Stimulated activated CD8-positive, alpha-beta memory T cell treated with anti-CD3 and anti-CD28 coated beads, Interleukin-4, amount 100 ng/mL, for 1 hour (primary cell): ENCODE measurements at places on chromosomes 6 and 20.

DNA sequence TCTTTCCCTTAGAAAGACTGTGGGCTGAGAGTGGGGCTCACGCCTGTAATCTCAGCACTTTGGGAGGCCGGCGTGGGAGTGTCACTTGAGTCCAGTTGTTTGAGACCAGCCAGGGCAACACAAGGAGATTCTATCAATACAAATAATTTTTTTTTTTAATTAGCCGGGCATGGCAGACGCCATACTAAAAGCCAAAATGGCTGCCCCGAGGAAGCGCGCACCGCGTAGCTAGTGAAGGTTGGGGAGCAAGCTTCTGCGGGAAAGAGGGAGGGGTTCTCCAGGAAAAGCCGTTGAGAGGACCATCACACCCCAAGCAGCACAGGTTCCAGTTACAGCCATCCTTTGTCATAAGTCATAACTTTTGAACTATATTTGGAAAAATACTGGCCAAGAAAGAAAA, 21.3 kb upstream of the PNRC1 start:
- DNase-seq, result no peak

DNA sequence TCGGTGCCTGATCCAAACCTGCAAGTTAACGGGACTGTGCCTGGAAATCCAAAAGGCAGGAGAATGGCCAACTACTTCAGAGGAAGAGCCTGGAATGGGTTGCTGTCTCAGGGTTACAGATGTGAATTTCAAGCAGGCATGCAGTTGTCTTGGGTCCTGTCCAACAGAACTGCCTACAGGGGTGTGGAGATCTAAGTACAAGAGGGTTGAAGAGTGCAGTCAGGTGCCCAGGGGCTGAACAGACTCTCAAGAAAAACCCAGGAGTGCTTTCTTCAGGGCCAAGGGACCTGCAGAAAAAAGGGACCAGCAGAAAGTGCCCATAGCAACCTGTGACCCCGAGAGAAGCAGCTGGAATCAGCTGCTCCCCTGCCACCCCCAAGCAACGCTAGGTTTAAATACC, 71.0 kb downstream of the PREP start:
- DNase-seq, result no peak

- DNase-seq, result no peak
Observed at GRCh38 chr6:27777614-27778355, 134.4 kb downstream of the OR2B2 start.

GRCh38 chr6:33505548-33506370, 51.4 kb downstream of the ZBTB9 start:
- DNase-seq, result no peak

GRCh38 chr20:56426026-56426425, 14.0 kb downstream of the CASS4 start:
- DNase-seq, result no peak
